K562 (cell line): ENCODE measurements at places on chromosomes 1 and 21.
A peak's percentile ranks its signal among the peaks of the same experiment; 100 is the strongest.

DNA sequence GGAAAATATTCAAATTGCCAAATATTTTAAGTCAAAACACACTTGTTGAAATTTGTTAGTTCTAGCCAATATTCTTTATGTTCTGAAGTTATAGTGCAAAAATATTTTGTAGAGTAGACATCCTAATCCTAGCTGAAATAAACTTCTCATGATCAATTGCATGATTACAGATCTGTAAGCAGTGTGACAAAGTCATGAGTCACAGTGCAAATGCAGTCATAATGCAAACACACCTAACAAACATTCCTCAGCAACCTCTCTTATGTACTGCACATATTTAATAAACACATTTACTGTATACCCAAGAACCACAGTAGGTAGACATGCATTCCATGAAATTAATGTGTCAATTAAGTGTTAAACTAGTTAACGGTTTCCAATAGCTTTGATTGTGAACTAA is 1857.4 kb downstream of the NCAM2 start:
- DNase-seq = no peak

DNA sequence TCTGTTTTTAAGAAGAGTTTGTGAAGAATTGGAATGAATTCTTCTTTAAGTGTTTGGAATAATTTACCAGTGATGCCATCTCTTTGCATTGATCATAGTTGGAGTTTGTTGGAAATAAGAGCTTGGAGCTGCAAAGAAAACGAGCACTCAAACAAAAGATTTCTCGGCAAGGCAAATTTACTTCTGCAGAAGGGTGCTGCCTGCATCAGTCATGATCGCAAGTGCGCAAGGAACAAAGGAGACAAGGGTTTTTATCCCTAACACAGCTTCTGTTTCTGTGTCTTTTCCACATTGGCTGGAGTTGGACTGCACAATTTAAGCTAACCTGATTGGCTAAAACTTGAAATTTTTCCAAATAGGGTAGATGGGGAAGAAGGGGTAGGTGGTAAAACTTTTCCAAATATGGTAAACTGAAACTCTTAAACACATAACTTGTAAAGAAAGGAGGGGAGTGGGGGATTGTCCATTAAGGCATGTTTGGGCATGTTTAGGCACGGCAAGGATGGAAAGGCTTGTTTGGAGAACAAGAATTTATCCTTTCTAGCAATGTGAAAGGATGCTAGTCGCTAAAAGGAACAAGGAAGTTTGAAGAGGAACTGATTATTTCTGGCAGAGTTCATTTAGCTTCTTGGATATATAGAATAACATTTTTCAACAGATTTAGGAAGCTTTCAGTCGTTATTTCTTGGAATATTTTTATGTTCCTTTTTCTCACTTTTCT is 3.5 kb upstream of the AADACL4 start:
- DNase-seq = no peak

GRCh38 chr21:31332525-31332924 is 11.5 kb downstream of the TIAM1 start:
- no peak for DNase-seq

GRCh38 chr21:31162079-31162699 is 123.9 kb upstream of the KRTAP19-8 start:
- DNase-seq = no peak

DNA sequence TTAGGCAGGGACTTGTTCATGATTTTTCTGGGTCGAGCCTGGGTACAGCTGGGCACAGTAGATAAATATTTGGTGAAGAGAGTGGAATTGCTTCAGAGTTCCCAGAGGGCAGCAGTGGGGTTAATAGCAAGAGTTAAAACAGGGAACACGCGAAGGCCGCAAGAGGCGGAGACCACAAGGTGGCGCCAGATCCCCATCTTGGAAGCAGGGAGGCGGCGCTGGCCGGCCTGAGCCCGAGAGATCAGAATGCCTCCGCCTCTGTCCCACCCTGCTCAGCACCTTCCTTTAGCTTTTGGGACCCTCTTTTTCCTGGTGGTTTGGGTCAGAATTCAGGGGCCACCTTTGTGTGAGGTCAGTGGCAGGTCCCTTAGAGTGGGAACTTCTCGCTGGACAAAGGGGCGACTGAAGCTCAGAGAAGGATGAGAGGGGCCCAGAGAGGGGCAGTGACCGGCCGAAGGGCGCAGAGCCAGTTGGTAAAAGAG is 6.5 kb upstream of the PADI2 start:
- DNase-seq = peak; percentile 92

- no peak for DNase-seq
Observed at GRCh38 chr1:167761400-167761799, 39.6 kb downstream of the MPZL1 start.

DNA sequence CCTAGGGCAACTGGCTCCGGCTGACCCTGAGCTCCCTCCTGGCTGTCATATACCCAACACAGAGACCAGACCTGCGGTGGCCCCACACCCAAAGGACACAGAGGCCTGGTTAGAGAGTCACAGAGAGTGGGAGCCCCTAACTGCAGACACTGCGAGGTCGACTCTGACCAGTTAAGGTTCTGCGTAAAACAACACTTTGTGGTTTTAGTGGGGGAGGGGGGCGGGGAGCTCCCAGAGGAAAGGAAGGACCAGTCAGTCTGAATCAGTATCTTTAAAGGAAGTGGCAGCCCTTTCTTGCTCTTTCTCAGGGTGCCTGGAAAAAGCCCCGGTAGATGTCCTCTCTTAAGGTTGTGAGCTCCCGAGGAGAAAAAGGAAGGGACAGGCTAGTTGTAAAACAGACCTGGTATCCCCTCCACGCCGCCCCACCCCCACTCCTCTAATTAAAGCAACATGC is 2.4 kb downstream of the SSBP3 start:
- DNase-seq = no peak

- DNase-seq = peak; percentile 43
Observed at GRCh38 chr1:65235867-65236805, 73.2 kb upstream of the DNAJC6 start.

- peak; percentile 98 for DNase-seq
Observed at GRCh38 chr1:20343149-20343937, 52.7 kb downstream of the VWA5B1 start.

DNA sequence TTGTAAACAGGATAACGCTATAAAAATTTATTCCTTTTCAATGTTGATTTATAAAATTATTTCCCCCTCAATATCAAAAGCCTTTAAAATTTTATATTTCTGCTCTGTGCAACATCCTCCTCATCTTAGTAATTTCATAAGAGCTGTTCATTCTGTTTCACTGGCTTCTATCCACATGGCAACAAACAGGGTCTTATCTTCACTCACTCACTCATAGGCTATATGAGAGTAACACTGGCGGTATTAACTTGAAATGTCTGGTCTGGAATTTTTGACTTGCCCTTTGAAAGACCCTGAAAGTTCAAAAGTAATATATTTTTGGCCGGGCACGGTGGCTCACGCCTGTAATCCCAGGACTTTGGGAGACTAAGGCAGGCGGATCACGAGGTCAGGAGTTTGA is 77.4 kb upstream of the KRTAP11-1 start:
- no peak for DNase-seq

- DNase-seq = no peak
Observed at GRCh38 chr1:87147851-87148250, 180.8 kb upstream of the LMO4 start.

DNA sequence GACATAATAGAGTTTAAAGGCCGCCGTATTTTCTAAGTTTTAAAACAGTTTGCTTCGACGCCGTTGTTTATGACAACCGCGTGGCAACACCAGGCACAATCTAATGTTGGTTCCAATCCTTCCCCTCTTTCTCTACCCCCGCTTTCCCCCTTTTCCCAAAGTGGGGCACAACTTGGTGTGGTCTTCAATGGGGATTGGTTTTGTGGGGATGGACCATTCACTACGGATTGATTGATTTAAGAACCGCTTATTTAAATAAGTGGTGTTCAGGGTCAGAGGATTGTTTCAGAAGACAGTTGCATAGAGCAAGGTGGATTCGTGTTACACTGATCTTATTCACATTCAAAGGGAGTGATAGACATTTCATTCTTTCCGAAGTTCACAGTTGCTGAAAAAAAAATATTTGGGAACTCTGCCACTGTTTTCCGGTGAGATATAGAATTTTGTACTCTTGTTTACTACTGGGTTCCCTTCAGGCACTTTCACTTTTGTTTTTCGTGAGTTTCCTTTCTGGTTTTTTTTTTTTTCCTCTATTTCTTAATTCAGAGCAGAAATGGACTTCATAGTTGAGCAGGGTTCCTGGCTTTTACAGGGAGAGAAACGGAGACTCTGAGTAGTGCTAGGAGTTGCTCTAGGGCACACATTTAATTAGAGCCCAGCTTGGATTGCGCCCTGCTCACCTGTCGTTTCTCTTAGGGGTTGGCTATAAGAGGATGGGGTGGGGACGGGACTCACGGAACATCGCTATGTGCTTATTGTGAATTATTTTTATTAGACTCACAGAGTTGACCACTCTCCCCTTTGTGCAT is 79.6 kb upstream of the AK4 start:
- no peak for DNase-seq

DNA sequence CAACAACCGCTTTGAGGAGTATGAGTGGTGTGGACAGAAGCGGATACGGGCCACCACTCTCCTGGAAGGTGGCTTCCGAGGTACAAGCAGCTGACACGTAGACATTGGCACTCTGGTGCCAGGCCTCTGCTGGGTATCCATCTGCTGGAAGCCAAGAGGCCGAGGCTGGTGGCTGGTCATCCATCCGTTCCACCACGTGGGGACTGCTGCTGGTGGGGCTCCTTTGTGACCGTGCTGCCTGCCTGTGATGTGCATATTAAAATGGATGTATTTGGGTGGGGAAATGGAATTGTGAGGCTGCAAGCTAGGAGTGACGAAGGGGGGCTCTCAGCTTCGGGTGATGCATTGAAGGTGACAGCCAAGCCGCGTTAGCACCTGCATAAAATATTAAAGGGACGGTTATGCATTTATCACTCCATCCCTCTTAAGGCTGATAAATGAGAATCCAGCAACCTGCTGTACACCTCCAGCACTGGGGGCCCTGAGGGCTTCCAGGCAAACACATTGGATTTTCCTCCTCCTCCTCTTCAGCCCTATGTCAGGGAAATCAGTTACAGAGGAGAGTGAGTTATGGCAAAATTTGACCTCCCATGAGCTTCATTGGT is 38.1 kb downstream of the TMEM53 start:
- DNase-seq = no peak

DNA sequence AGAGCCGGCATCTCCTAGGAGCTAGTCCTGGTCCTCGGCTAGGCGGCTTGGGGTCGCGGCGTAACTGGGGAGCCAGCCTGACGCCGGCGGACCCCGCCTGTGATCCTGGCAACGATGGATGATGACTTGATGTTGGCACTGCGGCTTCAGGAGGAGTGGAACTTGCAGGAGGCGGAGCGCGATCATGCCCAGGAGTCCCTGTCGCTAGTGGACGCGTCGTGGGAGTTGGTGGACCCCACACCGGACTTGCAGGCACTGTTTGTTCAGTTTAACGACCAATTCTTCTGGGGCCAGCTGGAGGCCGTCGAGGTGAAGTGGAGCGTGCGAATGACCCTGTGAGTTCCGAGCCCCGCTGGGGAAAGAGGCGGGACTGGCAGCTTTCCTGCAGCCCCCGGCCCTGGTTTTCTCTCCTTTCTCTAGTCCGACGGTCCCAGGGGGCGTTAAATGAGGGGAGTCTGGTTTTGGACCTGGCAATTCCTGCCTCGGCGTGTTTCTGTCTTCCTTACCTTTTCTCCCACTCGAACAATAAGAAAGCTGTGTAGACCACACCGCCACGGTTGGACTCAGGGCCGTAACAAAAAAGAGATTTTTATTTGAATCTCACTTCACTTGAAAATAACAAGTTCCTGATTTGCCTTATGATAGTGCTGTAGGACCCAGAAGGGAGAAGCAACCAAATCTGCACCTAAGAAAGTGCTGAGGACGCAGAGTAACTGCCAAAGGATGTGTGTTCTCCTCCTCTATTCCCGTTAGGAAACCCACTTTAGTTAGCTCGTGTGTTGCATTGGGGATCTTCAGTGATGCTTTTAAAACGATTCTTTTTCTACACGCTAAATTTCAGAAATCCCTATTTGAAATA is at the start of gene SPRTN:
TSS of gene SPRTN (plus strand) at position 24 of the 859 bp plus-strand sequence. CDS start at position 115, 91 bp downstream.
- peak; percentile 92 for DNase-seq

DNA sequence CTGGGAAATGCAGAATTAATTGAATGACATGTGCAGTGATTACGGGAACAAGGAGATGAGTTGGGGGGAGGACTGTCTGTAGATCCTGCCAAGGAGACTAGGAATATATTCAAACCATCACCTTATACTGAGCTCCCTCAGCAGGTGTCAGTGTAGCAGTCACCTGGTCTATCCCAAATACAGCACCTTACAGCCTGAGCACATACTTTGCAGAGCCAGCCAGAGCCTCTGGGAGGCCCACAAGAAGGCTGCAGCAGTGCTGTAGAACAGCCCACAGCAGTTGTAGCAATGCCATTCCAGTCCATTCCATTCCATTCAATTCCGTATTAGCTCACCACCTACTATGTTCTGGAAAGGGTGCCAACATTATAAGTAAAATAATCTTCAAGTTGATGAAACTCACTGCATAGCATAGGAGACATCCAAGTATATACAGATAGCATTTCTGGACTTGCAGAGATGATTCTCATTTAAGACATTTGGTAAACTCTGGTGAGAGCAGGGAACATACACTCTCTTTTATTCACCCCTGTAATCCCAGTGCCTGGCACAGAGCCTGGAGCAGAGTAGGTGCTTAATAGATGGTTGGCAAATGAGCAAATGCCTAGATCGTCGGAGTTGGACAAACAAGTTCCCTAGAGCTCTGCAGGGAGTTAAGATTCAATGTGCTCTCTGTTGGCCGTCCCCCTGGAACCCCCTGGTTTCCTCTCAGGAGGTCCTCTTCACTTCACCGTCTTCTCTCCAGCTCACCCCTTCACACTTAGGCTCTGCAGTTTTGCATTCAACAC is 44.7 kb downstream of the KCNC4 start:
- no peak for DNase-seq

GRCh38 chr1:150561254-150561973 is 12.2 kb downstream of the ADAMTSL4 start:
- DNase-seq = peak; percentile 92

DNA sequence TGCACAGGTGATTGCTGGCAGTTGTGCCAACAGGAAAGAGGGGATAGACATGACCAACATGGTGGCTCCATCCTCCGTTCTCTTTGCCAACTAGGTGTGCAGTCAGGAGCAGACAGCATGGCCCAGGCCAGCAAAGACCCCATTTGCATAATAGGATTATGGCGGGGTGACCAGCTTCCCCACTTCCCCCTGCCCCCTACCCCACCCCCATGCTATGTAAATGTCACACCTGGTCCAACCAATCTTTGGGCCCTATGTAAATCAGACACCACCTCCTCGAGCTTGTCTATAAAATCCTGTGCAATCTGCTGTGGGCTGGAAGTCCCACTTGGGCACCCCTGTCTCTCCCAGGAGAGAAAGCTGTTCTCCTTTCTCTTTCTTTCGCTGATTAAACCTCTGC is 146.0 kb downstream of the SLC30A10 start:
- DNase-seq = no peak

DNA sequence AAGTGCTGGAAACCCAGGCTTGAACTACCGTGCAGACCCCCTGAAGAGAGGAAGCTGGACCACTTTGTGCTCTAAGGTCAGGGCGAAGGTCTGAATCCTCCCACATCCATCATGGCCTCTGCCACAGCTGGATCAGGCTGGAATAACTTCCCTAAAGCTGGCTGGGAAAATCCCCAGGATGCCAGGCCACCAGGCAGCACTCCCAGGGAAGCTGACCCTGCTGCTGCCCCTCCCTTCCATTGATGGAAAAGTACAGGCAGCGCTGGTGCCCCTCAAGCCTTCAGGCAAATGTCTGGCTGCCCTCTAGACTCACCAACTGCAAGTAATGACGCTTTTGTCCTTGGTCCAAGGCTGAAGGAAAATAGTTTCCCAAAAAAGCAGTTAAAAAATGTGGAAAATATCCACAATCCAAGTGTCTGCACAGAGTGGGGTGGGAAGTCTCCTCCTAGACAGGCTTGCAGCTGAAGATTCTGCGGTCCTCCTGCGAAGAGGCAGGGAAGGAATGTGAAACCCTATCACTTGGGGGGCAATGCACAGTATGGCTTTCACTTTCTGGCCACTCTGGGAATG is 39.9 kb upstream of the TSPAN2 start:
- DNase-seq = no peak
